ENCODE measurements at places on chromosomes 16 and 17.

GRCh38 chr17:4100883-4101756 lies 41.7 kb downstream of the ZZEF1 start:
- DNase-seq, result no peak

DNA sequence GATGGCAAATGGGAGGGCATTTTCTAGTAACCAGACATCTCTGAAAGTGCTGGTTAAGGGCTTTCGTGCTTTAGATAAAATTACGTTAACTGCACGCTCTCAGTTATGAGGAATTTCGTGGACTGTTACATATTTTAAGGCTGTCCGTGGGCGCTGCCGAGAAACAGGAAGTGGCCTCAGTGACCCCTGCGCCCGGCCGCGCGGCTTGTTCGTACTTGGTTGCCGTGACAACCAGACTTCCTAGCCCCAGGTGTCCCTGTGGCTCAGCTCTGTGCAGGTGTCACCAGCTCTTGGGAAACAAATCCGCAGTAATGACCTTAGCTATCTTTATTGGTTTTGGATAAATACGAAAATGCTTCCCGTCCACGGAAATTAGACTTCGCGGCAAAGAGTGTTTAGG lies 52.7 kb downstream of the LMF1 start:
- DNase-seq, result no peak

DNA sequence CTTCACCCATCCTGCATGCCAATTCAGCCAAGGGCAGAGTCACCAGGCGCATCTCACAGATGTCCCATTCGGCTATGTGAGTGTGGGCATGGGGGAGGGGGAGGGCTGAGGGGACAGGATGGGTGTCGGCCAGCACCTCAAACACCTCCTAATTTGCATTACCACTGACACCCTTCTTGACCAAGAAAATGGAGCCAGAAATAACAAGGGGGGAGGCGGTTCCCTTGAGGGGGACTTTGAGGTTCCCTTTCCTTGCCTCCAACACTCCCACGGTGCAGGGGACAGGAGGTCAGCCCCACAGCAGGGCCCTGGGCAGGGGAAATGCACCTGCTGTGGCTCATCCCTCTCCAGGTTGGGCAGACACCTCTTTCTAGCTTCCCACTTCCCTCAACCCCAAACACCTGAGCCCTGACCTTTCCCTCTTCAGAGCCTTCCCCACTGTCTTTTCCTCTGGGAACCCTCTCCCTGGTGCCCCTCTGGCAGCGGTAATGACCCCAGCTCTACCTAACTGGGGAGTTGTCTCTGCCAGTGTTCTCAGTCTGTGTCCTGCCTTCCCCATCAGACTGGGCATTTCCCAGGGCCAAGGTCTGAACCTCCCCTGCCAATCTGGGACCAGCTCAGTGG lies 18.2 kb upstream of the TBX21 start:
- DNase-seq, result no peak

DNA sequence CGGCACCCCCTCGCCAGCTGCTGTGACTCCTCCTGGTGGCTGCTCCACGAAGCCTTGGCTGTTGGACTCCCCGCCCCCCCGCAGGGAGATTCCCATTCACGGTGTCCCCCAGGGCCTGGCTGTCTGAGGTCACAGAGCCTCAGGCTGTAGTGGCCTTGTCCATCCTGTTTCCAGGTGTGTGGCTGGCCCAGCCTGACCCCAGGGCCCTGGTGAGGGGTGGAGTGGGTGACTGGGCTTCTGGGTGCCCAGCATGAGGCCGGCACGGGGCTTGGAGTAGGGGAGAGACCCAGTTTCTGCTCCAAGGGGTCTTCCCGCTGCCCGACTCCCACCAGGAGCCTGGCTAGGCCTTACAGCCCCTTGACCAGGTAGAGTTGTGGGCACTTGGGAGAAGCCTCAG lies 10.4 kb downstream of the PRSS27 start:
- no peak for DNase-seq

DNA sequence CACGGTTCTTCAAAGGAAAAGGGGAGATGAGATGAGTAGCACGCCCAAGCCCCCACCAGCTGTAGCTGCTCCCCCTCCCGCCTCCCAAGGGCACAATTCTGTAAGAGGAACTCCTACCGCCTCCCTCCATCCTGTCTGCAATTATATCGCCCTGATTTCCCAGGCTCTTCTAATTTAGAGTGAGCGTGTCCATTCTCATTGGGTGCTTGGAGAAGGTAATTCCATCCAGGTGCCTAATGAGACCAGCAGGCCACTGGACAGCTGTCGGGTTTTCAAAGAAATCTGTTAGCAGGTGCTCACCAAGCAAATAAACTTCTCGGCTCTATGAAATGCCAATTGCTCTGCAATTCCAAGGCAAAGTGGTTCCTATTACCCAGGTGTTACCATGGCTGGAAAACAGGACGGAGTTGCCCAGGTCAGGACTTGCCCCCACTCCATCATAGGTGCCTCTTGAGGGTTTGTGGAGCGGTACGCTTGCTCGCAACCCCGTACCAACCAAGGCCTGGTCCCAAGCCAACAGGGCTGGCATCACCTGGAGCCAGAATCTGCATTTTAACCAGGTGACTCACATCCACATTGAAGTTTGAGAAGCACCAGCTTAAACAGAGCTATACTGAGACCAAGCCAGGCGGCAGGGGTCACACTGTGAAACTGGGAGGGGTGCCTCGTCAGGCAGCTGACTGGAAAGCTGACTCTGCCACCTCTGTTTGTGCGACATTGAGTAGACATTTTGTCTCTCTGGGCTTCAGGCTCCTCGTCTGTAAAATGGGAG lies 16.5 kb upstream of the MEAK7 start:
- no peak for DNase-seq

- DNase-seq, result no peak
Observed at GRCh38 chr17:21286066-21286770, 1.7 kb downstream of the MAP2K3 start.

GRCh38 chr16:30186782-30187555 lies 3.6 kb downstream of the CORO1A start:
- DNase-seq, result no peak

- no peak for DNase-seq
Observed at GRCh38 chr16:78137782-78138616, 38.5 kb downstream of the WWOX start.

DNA sequence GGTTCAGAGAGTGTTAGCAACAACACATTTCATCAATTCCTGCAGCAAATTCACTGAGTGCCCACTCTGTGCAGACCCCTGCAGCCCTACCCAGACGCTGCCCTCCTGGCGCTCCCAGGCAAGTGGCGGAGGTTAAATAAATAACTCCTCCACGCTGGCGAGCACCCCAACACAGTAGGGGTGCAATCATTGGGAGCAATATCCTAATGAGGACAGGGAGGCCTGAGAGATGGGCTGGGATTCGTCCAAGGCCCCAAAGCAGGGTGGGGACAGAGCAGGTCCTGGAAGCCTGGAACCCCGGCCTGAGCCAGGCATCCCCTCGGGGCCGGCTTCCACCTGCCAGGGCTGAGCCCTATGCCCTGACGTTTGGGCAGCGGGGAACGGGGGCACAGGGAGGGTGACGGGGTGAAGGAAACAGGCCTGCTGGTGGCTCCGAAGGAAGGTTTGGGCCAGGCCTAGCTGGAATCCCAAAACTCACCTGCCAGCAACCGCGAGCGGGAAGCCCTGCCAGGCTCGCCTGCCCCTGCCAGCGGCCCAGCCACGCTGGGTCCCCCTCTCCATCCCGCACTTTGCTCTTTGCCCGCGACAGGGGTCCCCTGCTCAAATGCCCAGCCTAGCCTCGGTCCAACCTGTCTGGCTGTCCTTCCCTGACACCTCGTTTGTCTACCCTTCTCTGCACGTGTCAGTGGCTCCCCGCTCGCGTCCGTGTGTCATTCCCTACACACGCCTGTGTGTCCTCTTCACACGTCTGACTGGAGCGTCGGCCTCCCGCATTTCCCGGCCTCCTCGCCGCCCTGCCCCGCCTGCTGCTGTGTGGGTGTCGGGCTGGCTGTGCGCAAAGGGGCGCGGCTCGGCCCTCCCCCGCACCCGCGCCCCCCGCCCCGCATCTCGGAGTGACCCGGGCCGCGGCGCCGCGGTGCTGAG lies 721 bp upstream of the BEAN1 start:
- DNase-seq, result no peak

GRCh38 chr17:81018044-81018802 lies 16.7 kb upstream of the BAIAP2 start:
- DNase-seq, result no peak

DNA sequence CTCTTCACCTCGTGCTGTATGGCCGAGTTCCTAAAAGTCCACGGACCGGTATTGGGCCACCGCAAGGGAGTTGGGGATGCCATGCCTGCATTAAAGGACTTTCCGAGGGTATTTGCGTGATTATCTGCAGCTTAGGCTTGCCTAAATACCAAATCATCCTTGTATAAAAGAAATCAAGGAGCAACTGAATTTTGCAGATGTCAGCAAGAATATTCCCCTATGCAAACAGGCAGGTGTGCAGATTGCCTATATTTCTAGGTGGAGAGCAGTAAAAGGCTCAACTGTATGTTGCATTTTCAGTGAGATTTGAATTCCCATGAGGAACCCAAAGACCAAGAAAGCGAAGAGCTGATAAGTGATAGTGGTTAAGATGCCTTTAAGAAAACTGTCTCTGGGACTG lies 452.3 kb downstream of the CDH11 start:
- no peak for DNase-seq

DNA sequence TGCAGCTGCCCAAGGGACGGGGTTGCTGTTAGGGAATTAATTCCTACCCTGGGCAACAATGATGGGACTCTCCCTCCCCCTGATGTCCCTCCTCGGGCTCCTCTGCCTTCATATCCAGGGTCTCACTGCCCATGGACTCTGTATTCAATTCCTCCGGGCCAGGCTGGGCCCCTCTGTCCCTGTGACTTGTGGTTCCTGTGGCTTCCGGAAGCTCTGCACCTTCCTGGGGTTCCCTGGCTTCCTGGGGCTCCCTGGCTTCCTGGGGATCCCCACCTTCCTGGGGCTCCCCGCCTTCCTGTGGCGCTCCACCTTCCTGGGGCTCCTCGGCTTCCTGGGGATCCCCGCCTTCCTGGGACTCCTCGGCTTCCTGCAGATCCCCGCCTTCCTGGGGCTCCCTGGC lies 35.2 kb downstream of the SRL start:
- no peak for DNase-seq

- no peak for DNase-seq
Observed at GRCh38 chr17:42288803-42289610, 709 bp downstream of the STAT5A start.

DNA sequence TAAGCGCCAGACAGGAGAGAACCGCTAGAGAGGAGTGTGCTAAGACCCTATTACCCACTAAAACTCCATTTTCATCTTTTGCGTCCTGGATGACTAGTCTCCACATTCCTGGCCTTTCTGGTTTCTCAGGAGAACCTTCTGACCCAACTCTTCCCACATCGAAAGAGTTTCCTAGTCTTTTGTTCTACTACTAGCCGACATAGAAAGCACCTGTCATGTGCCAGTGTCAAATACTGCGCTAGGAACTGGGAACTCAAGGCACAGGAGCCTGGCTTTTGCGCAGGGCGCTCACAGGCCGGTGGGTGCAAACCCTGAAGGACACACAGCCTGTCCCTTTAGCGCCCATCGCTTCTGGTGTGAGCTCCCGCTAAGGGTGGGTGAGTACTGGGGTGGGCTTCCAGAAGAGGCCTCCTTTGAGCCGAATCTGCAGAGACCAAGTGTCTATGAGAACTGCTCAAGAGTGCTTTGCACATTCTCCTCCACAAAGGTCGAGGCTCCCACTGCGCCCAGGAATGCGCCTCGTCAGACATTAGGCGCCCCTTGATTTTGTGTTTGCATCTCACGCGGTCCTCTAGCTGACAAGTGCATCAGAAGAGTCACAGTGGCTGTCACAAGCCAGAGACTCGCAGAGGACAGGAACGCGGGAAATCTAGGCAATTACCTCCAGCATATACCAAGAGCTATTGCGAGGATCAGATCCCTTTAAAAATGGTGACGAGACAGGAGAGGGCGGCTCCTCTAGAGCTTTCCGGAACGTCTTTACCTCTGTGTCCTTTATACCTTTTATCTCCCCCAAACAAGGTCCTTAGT lies 2.0 kb upstream of the PSMB3 start:
- DNase-seq, result peak; percentile 56

GRCh38 chr17:75901727-75902126 lies 3.0 kb downstream of the MRPL38 start:
- no peak for DNase-seq

- no peak for DNase-seq
Observed at GRCh38 chr16:85145734-85146531, 33.7 kb upstream of the CIBAR2 start.

- no peak for DNase-seq
Observed at GRCh38 chr16:70614208-70614951, 32.0 kb upstream of the IL34 start.

- no peak for DNase-seq
Observed at GRCh38 chr17:9549215-9549614, 26.4 kb downstream of the STX8 start.

DNA sequence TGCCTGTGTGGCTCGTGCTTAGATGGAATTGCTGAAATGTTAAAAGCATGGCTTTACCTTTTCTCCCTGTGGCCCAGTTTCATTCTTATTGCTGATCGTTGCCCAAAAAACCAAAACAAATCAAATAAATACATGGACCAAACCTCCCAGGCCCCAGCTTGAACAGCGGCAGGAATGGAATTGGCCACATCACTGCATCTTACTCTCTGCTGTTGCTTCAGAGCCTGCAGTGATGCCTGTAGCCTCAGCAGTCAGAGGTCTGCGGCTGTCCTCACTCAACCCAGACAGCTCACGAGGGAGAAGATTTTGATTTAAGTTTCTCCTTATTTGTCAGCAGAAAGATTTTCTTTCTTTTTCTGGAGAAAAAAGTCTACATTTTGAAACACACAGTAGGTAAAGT lies 91.5 kb downstream of the NPIPB11 start:
- no peak for DNase-seq

DNA sequence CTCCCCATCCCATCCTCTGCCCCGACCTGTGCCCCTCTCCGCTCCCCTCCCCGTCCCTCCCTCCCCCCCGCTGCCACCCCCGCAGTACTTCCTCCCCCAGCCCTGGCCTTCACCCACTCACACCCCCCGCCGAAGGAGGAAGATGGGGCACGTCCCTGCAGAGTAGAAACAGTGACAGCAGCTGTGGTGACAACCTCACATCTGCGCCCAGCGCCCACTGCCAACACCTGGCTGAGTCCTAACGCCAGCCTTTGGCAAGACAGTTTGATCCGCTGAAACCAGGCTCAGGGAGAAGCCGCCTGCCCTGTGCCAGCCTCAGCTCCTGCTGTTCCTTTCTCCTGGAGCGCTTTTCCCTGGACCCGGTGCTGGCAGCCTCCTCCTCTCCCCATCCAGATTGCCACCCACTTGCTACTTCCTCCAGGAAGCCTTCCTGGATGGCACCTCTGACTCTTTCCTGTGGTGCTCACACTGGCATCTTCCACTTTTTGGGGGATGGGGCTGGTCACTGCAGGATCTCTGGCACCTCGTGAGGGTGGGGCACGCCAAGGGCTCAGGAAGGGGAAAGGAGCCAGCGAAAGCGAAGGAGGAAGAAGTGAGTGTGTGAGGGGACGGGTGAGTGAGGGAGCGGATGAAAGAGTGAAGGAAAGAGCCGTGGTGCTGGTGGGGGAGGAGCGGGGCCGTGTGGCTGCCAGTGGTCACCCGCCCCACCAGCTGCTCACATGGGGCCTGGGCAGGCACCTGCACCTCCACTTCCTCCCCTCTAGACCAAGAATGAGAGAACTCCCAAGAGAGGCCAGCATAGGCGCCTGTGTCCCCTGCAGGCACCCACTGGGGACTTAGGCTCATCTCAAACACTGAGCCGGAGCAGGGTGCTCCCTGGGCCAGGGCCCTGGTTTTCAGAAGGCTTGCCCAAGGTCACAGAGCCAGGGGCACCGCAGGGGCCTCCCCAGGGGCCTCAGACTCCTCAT lies 27.0 kb downstream of the ZFPM1 start:
- no peak for DNase-seq

Measured in NCI-H1694 (cell line).